Aorta (tissue), 5 donors: ENCODE measurements at places on chromosomes 12 and 14.

DNA sequence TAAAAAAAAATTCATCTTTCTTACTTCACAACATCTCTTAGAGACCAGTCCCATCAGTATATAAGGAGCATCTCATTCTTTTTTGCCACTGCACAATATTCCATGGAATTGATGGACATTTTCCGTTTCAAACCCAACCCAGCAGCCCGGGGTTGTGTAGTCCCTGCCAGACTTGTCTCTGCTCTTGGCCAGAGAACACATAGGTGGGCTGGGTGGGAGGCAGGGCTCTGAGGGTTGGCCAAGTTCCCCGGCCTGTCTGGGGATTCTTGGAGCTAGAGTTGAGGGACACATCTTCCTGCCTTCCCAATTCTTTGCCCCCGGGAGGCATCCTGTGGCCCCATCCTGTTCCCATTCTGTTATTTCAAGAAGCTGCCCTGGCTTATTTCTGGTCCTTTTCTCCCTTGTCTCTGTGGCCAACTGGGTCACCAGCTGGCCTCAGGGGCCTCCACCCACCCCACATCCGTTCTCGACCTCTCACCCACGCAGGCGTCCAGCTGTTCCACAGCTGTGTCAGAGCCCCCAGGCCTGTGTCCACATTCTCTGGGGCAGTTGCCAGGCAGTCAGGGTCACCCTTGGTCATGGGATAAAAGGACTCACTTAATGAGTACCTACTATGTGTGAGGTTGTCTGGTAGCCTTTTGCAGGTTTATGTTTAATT, 52.0 kb upstream of the CCDC63 start:
- no peaks in the 10 kb centered on the region for H3K27me3 ChIP-seq
- H3K27ac ChIP-seq: no peak overlapping the region
- DNase-seq: no peak
- H3K36me3 ChIP-seq: no peaks in the 10 kb centered on the region
- H3K4me1 ChIP-seq: no peaks in the 10 kb centered on the region

DNA sequence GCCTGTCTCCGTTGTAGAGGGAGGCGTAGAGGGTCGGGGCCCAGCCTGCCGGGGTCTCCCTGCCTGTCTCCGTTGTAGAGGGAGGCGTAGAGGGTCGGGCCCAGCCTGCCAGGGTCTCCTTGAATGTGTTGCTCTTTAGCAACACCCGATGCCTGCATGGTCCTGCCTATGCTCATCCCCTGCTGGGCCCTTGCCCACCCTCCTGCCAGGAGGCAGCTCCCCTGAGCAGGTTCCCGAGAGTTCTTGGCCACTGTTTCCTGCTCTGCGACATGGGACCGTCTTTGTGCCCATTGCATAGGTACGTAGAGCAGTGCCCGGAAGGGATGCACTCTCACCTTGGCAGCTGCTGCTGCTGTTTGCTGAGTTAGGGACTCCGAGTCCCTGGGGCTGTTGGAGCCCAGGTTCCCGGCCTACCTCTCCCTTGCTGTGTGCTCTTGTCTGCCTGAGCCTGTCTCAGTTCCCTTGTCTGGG, 3.3 kb downstream of the KIF26A start:
- DNase-seq: peak; percentile 69
- H3K27ac ChIP-seq: no peak overlapping the region
- no peaks in the 10 kb centered on the region for H3K36me3 ChIP-seq

DNA sequence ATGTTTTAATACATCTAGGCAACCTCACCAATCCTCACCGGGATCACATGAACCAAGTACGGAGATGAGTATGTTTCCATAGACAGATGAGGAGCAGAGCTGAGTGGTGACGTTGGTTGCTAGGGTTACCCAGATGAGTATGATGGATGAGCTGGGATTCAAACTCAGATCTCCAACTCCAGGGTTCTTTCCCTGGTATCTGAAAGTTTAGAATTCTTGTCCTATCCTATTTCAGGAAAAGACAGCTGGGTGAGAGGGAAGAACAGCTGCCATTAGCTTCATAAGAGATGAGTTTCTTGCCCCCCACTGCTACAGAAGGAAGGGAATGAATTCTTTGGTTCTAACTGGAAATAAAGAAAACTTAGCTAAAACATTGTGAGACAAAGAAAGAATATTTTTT, 728.9 kb upstream of the TBX3 start:
- H3K4me3 ChIP-seq: no peak overlapping the region
- no peaks in the 10 kb centered on the region for H3K36me3 ChIP-seq
- no peaks in the 10 kb centered on the region for H3K27me3 ChIP-seq
- H3K27ac ChIP-seq: no peak overlapping the region
- H3K4me1 ChIP-seq: no peaks in the 10 kb centered on the region

DNA sequence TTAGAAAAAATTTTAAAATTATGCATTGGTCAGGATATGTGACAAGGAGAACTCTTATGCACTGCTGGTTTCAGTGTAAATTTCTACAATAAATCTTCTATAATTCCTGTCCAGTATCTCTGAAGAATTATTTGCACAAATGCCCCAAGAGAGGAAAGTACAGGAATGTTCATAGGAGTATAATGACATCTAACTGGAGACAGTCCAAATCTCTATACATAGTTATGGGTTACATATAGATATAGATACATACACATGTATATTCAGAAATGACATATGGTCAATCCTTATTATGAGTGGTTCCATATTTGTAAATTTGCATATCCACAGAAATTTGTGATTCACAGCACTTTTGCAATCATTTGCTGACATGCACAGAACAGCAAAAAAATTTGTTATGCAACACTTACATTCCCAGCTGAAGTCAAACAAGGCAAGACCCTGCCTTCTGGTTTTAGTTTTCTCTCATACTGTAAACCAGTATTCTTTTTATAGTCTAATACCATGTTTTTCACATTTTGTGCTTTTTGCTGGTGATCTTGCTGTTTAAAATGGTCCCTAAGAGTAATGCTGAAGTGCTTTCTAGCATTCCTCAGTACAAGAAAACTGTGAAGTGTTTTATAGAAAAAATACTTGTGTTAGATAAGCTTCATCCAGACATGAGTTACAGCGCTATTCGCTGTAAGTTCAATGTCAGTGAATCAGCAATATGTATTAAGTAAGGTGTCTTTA, 103.8 kb downstream of the SLC16A7 start:
- DNase-seq: no peak
- H3K36me3 ChIP-seq: no peaks in the 10 kb centered on the region
- no peaks in the 10 kb centered on the region for H3K27me3 ChIP-seq
- H3K4me1 ChIP-seq: no peaks in the 10 kb centered on the region

DNA sequence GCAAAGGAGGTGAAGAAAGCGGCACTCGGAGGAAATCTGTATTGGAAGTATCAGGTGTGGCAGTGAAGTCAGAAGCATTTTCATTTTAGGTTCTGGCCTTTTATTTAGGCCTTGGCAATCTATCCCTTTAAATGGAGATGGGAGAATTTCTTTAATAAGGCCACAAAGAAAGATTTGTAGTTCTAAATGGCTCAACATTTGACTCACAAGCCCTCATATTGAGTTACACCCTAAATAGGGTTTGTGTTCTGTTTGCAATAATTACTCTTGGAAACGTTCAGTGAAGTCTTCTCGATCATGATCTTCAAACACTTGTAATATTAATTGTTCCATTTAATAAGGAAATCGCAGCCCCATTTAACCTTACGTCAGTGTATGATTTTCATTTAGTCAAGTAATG, 25.3 kb upstream of the TMEM260 start:
- DNase-seq: no peak
- H3K4me3 ChIP-seq: no peak overlapping the region
- H3K4me1 ChIP-seq: no peaks in the 10 kb centered on the region
- no peak overlapping the region for H3K27ac ChIP-seq
- H3K27me3 ChIP-seq: no peaks in the 10 kb centered on the region
